ENCODE measurements at places on chromosomes 5 and 9.

DNA sequence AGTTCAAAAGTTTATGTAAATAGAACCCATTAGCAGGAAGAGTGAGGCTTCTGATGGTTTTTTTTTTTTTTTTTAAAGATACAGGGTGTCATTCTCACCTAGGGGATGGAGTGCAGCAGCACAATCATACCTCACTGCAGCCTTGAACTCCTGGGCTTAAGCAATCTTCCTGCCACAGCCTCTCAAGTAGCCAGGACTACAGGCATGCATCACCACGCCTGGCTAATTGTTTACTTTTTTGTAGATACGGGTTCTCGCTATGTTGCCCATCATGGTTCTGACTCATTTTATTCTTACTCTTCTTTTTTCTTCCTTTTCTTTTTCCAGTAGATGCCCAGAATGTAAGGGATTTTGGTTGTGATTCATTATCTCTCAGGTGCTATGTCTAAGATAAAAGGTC lies 201.1 kb downstream of the NNT start:
- DNase-seq: no peak

DNA sequence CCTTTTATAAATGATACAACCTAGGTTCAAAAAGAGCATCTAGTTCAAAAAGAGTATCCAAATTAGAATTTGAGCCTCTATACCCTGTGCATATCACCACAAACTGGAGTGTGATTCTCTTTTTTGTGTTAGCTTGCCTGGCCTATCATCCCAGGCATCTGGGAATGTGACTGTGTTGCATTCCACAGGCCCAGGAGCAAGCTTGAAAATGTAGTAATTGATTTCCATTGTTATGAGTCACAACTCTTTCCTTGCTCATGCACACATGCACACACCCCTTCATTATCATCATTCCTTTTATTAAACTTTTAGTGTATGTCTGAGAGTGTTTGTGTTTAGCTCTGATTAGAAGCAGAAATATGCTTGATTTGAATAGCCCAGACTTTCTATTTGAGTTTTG lies 75.2 kb downstream of the FCHO2 start:
- DNase-seq: no peak

GRCh38 chr5:144778561-144778960 lies 607.9 kb downstream of the KCTD16 start:
- DNase-seq: no peak

GRCh38 chr5:175878021-175878420 lies 6.6 kb downstream of the CPLX2 start:
- no peak for DNase-seq

GRCh38 chr5:60437308-60437707 lies 262.7 kb downstream of the DEPDC1B start:
- no peak for DNase-seq

DNA sequence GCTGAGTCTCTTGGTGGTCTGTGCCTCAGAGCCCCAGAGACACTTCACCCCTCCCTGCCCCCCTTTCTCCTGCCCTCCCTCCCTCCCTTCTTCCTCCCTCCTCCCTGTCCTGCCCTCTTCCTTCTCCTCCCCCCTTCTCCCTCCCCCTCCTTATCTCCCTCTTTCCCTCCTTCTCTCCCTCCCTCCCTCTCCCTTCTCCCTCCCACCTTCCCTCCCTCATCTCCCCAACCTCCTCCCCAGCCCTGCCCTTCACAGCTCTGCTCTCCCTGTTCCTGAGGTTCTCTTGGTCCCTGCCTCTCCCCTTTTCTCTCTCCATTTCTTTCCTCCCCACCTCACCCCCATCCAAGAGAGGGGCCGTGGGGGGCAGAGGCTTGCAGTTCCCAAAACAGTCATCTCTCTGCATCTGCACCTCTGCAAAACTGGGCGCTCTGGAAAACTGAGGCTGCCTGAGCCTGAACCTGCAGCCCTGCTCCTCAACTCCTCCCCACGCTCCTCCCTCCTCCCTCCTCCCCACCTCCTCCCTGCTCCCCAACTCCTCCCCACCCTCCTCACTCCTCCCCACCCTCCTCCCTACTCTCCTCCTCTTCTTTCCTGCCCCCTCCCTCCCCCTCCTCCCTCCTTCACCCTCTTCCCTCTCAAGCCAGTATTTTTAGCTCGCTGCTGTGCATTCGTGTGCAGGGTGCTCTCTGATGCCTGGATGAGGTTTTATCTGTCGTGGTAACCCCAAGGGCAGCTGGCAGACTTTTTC lies 219.1 kb downstream of the C9orf50 start:
- no peak for DNase-seq

DNA sequence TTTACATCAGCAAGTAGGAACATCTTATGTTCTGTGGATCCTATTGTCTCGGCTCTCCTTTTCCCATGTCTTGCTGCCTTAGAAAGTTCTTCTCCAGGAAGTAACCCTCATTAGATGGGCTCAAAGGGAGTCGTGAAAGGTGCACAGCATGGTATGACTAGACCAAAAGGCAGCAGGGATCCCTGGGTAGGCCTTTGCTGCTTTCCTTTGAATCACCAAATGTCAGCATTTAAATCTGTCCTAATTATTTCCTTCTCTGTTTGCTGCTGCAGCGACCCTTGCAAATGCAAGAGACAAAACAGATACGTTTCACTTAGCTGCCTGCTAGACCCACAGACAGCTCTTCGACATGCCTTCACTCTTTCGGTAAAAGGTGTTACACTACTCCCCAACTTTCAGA lies 218.4 kb downstream of the ACTL7B start:
- no peak for DNase-seq

DNA sequence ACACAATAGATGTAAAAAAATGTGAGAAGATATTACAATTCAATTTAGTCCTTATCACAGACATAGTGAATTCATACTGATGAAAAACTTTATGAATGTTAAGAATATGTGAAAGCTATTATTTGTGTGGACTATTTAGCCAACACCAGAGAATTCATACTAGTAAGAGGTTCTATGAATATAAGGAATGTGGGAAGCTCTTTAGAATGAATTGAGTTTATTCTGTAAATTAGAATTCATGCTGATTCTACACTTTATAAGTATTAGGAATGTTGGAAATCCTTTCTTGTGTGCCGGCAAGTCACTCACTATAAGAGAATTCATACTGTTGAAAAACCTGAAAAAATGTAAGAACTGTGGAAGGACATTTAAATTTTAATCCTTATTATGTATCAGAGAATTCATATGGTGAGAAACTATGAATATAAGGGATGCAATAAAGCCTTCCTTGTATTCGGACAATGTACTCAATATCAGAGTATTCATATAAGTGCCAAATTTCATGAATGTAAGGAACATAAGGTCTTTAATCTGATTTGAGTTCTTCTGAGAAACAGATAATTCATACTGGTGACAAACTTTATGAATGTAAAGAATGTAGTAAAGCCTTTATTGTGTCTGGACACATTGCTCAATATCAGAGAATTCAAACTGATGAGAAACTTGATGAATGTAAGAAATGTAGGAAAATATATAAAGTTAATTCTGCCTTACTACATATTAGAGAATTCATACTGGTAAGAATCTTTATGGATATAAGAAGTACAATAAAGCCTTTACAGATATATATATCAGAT lies 21.6 kb upstream of the PCDHA1 start:
- no peak for DNase-seq
